ENCODE measurements at places on chromosomes 16 and 17.

DNA sequence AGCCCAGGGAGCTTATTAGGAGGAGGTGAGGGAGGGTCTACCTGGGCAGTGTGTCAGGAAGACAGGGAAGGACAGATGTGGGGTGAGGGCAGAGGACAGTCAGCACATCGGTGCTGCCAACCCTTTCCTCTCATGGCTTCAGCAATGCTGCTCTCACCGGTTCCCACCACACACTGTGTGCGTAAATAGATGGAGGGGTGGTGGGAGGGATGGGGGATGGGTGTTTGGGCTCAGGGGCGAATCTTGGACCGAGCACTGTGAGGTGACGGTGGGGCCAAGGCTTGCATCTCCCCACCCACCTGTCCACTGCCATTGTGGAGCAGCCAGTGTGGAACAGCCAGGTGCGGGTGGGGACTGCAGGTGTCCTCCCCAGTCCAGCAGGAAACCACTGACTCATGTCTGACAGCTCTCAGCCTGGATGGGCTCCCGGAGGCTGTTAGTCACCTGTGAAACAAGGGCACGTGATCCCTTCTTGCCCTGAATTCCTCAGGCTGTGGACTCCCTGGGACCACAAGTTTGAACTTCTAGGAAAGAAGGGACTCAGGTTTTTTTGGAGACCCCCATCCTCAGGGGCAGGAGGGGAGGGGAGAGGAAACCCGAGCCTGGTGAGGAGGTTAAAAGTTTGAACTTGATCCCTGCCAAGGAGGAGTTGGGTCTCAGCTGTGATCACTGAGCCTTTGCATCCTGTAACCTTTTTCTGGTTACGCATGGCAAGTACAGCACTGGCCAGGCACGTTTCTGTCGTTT lies 42.7 kb upstream of the SMPD3 start:
- peak; percentile 36 for DNase-seq

- no peak for DNase-seq
Measured at GRCh38 chr17:57295526-57296023, 39.3 kb downstream of the MSI2 start.

DNA sequence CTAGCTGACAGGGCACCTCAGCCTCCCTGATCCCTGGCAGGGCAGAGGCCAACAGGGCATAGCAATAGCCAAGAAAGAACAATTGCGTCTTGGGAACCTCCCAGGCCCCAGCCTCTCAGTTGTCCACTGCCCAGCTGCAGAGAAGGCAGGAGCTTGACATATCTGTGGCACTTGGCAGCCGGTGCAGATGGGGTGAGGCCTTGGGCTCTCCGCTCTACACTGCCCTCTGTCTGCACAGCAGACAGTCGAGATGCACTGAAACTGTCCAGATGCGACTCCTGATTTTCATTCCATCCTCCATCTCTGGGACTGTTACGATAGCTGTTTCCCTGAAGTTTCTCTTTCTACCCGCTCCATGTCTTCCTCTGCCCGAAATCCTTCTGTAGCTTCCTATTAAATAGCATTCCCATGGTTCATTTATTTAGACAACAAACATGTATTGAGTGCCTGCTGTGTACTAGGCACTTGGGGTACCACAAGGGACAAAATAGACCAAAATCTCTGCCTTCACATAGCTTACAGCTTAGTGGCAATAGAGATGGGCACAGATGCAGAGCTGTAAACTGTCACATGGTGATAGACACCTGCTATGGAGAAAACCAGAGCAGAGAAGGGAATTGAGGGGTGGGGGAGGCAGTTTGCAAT lies 3.3 kb downstream of the POLR3E start:
- peak; percentile 67 for DNase-seq

- DNase-seq = peak; percentile 42
Measured at GRCh38 chr17:19021622-19022083, 17.1 kb upstream of the FAM83G start.

DNA sequence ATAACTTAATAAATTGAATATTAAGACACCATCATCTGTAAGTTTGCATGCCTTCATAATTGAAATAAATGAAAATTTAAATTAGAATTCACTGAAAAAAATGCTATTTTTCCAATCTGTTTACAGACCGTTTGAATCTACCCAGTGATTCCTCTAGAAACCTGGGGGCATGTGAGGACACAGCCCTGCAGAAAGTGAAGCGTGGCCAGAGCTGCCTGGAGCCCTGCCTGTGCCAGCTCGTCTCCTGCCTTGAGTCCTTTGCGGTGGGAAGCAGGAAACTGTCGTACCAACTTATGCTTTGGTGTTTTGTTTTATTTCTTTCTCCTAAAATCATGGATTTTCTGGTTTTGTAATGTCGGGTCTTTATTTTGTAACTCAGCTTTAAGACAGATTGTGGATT lies 67.8 kb upstream of the FA2H start:
- no peak for DNase-seq

DNA sequence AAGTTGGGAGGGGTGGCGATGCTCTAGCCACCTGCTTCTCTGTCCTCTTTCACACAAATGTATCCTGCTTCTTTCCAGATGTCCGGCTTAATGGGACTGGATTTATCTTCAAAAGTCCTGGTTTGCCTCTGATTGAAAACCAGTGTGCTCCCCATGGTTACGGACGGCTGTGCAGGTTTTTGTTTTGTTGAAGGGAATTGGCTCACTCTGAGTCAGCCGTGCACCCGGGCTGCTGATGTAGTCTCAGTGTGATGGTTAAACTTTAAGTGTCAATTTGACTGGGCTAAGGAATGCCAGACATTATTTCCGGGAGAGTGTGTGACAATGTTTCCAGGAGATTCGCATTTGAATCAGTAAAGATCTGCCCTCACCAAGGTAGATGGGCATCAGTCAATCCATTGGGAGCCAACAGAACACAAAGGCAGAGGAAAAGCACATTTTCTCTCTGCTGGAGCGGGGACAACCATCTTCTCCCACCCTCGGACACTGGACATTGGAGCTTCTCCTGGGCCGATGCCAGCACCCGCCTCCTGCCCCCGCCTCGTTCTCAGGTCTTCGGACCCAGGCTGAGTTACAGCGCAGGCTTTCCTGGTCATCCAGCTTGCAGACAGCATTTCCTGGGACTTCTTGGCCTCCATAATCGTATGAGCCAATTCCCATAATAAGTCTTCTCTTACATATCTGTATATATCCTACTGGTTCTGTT lies 126.9 kb upstream of the TNRC6C start:
- peak; percentile 84 for DNase-seq

GRCh38 chr17:5526821-5527598 lies 40.6 kb downstream of the MIS12 start:
- DNase-seq = peak; percentile 97

DNA sequence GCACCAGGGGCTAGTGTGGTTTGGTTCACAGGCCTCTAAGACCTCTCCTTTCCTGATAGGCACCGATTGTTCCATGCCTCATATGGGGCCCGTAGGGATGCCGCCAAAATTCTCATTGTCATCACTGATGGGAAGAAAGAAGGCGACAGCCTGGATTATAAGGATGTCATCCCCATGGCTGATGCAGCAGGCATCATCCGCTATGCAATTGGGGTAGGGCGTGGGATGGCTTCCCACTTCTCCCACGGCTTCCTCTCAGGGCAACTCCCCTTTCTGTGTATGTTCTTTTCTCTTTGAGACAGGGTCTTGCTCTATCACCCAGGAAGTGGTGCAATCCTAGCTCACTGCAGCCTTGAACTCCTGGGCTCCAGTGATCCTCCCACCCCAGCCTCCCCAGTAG lies 5.3 kb downstream of the ITGAX start:
- DNase-seq = no peak

DNA sequence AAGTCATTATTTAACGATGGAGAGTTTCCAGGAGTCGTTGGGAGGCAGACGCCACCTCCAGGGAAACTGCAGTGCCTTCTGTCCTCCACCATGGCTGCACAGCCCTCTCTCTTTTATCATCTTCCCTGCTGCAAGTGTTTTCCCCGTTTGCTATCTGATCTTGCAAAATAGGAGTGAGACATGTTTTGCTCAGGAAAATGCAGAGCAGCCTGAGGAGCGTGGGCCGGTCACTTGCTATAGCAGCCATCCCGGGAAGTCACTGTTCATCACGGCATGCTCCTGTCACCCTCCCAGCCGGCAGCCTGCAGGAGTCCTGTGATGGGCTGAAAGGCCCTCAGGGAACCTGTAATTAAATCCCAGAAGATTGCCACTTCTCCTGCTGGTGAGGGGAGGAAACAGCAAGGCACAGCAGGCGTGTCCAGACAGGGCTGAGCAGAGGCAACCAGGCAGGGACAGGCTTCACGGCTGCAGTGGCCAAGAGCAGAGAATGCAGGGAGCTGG lies 143.1 kb downstream of the GSG1L start:
- no peak for DNase-seq

DNA sequence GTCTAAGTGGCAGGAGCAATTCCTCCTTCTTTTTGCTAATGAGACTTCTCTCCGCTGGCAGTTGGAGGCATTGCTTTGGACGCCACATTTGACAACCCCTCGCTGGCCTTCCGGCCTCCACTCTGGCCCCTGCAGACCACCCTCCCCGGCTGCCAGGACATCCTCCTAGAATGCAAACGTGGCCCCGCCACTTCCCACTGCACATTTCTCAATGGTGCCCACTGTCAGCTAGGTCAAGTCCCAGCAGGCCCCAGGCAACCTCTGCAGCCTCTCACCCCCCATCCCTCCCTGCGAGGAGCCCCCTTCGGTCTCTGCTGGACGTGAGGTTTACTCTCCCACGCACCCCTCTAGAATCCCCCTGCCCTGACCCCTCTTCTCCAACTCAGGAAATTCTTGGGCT lies 250.3 kb downstream of the FOXL1 start:
- DNase-seq = no peak

DNA sequence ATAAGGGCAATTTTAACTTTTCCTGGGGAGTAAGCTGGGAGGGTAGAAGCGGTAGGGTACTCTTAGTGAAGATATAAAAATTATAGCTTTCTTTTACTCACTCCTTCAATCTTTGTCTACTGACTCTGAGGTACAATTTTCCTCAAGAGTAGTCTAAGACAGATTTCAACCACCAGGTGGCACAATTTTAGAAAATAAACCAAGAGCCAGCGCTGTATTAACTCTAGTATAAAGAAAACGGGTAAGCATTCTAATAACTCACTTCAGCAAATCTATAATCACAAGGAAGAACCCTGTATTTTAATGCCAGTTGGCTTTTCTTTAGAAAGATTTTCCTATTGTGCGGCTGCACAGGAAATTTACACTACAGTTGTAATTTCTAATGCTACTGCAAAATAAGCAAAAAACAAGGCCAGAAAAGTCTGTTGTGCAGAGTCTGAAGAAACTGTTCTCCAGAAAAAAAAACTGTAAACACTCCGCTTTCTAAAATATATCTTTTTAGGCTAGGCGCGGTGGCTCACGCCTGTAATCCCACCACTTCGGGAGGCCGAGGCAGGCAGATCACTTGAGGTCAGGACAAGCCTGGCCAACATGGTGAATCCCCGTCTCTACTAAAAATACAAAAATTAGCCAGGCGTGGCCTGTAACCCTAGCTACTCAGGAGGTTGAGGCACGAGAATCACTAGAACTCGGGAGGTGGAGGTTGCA lies 1.9 kb downstream of the CMC2 start:
- DNase-seq = peak; percentile 66

DNA sequence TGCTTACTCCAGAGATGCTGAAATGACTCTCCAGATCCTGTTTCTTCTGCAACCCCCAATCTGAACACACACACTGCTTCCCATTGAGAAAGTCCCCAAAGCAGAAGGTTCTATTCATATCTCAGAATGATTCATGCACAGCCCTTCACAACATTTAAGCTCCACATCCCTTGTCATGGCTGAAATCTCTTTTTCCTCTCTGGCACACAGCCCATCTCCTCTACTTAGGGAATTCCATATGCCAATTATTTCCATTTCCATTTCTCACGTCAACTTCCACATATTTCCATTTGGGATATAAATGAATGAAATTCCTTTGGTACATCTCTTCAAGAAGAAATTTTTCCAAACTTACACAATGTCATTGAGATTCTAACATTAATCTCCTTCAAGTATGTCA lies 119.6 kb downstream of the CDH11 start:
- peak; percentile 55 for DNase-seq

- no peak for DNase-seq
Measured at GRCh38 chr16:17768257-17768656, 297.5 kb upstream of the XYLT1 start.

GRCh38 chr17:41530062-41531048 lies 2.2 kb upstream of the KRT19 start:
- no peak for DNase-seq

DNA sequence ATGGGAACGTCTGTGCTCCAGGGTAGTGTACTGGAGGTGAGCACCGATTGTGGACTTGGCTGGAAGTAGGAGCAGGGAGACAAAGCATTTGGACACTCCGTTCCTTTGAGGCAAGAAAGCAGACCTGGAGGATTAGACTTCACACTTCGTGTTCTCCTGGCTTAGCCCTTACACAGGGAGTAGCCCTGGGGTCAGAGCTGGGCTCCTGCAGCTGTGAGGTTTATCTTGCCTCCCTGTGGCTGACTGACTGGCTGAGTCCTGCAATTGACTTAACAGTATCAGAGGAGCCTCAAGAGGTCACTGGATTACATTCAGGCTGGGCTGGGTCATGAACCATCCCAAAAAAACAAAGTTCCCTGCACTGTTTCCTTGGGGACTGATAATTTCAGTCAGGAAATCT lies 37.1 kb downstream of the MPRIP start:
- no peak for DNase-seq

DNA sequence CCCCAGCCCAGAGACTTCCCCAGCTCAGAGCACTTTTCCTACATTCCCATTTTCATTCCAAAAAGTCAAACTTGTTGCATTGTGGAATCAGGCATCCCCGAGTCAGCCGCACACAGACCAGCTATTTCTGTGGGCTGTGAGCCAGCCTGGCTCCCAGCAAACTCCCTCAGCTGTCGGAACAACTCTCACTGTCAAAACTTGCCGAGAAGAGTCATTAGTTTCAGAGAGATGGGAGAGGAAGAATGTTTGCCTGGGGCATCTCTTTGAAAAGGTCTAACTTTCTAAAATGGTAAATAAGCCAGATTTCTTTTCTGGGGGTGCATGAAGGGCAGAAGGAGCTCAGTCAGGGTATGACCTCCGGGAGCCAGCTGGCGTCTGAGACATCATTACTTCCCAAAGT lies 280.0 kb downstream of the TMEM114 start:
- DNase-seq = no peak

GRCh38 chr16:17691106-17691898 lies 220.5 kb upstream of the XYLT1 start:
- no peak for DNase-seq

DNA sequence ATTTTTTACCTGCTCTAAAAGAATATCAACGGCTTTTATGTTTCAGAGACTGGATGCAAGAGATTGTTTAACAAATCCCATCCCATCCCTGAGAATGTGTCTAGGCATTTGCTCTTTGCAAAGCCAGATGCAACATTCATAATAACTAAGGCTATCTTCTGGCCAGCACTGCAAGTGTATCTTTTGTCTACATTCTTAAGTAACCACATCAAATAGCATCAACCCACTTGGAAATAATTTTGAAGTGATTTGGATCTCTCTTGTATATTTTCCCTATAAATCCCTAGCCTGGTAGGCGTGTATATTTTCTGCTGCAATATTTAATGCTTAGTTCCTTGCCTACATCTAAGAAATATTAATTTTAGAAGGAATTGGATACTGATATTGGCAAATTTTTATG lies 64.3 kb downstream of the PIGL start:
- no peak for DNase-seq

- DNase-seq = no peak
Measured at GRCh38 chr16:86585821-86586611, 7.7 kb downstream of the FOXL1 start.
